Fibroblast of gingiva (primary cell): ENCODE measurements at places on chromosomes 11 and 22.
A peak's percentile ranks its signal among the peaks of the same experiment; 100 is the strongest.

GRCh38 chr11:25612806-25613205 lies 719.1 kb upstream of the ANO3 start:
- no peak for DNase-seq

- DNase-seq, result no peak
Observed at GRCh38 chr11:12483604-12484003, 106.2 kb downstream of the PARVA start.

DNA sequence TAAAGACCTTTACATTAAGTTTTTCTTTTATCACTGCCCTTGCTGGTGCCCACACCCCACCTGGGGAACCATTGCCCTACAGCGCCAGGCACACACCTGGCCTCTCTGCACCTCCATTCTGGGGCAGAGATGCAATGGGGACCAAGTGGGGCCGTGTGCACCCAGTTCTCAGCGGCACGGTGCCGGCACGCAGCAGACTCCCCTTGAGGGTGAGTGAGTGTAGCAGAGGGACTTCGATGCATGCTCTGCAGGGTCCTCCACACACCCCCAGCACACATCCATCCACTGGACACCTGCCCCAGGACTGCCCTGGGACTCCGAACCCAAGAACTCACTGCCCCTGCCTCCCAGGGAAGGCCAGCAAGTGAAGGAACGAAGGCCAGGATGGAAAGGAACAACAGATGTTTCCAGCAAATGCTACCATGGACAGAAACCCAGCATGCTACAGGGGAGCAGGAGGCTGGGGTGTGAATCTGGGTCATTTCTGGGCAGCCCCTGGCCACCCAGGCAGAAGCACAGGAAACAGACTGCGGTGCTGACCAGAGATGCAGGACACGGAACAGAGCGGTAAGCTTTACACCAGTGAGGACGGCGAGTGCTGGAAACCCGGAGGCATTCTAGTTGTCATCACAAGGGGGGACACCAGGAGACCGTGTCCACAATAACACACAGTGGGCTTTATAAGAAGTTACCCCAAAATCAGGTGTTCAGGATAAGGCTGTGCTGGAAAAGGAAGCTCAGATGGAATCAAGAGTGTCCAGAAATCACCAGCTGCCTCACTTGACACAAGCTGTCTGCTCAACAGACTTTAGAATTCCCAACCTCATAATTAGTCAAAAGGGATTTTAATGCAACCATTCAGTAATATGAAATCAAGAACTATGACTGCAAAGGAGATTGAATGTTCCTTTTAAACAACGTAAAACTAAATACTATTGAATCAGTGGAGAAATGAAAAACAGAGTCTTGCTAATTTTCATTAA lies 32.7 kb upstream of the MOB2 start:
- no peak for DNase-seq

GRCh38 chr11:27857014-27857413 lies 156.8 kb upstream of the BDNF start:
- DNase-seq, result no peak

- no peak for DNase-seq
Observed at GRCh38 chr22:17235149-17235655, 16.0 kb upstream of the ADA2 start.

DNA sequence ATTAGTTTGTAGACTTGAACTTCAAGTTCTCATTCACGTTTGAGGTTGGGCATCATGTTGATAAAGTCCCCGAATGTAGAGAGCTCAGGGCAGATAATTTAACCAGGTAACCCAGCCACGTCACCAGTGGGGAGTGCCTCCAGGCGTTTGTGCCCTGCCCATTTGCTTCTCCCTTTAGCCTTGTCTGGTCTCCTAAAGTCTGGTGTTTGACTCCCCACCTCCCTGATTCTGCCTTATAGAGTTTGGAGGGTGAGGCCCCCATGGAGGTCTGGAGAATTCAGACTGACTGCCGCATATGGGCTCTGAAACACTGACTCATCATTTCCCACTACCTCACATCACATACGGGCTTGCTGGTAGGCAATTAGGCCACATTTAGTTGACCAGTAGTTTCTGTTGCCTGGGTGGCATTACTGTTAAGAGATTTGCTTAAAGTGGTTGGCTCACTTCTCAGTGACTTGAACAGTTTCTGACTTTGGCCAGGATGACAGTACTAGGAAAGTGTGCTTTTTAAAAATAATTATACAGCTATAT lies 99.3 kb upstream of the GAL start:
- no peak for DNase-seq

- DNase-seq, result peak; percentile 54
Observed at GRCh38 chr22:20243537-20244249, 24.4 kb downstream of the RTN4R start.

- DNase-seq, result no peak
Observed at GRCh38 chr11:47358731-47359051, 6.2 kb upstream of the MYBPC3 start.

- DNase-seq, result peak; percentile 55
Observed at GRCh38 chr11:16815047-16815767, 76.8 kb downstream of the C11orf58 start.

GRCh38 chr22:38155703-38156102 lies 25.9 kb downstream of the PLA2G6 start:
- no peak for DNase-seq

- no peak for DNase-seq
Observed at GRCh38 chr11:80525663-80526405, 1085.0 kb upstream of the TENM4 start.

GRCh38 chr22:21764038-21764804 lies 28.6 kb upstream of the YPEL1 start:
- DNase-seq, result no peak

DNA sequence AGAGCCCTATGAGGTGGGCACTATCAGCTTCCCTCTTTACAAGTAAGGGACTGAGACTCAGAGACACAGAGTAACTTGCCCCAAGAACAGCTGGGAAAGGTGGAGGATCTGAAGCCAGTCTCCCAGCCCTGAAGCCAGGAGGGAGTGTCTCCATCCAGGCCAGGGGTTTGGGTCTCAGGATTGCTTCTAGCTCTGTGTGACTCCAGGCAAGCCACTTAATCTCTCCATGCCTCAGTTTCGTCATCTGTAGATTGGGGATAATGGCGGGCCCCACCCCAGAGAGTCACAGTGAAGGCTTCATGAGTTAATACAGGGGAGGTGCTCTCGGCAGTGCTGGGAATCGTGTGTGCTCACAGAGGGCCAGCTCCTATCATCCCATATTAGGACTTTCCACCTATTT lies 10.5 kb downstream of the MAP4K2 start:
- no peak for DNase-seq

GRCh38 chr11:30749268-30749667 lies 163.1 kb upstream of the MPPED2 start:
- DNase-seq, result no peak

DNA sequence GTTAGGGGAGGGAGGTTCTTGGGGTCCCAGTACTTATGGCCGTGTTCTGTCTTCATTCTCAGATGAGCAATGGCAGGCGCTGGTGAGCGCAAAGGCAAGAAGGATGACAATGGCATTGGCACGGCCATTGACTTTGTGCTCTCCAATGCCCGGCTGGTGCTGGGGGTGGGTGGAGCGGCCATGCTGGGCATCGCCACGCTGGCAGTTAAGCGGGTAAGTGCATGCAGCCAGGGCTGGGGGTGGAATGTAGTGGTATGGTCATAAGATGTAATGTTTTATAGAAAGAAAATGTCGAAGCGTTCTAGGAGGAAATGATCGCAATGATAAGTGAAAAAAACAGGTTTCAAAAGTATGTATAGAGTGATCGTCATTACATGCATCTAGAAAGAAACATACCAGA lies 9.1 kb upstream of the ATF4 start:
- no peak for DNase-seq

- DNase-seq, result no peak
Observed at GRCh38 chr11:88979641-88980040, 86.1 kb downstream of the GRM5 start.

GRCh38 chr11:3825473-3826154 lies 15.1 kb downstream of the RHOG start:
- no peak for DNase-seq

- DNase-seq, result no peak
Observed at GRCh38 chr11:2711161-2711560, 11.4 kb upstream of the KCNQ1OT1 start.

- no peak for DNase-seq
Observed at GRCh38 chr11:1006762-1007161, 29.8 kb downstream of the MUC6 start.

GRCh38 chr11:14342906-14343305 lies 16.1 kb downstream of the RRAS2 start:
- DNase-seq, result peak; percentile 57

- DNase-seq, result peak; percentile 42
Observed at GRCh38 chr11:96748639-96749370, 359.0 kb downstream of the JRKL start.

DNA sequence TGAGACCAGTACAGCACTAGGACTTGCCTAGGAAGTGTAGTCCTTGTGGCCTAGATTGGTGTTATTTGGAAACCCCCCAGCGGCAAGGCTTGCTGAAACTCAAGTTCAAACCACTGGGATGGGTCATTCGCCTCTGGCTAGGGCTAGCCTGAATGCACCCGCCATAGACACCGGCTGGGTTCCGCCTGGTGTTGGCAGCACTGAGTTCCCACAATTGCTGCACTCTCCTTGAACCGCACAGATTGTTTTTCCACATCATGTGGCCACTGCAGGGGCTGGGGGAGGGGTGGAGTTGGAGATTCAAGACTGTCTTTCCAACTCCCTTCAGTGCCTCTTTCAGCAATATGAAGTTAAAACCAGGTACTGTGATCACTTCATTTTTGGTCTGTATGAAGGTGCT lies 43.1 kb downstream of the CCDC73 start:
- no peak for DNase-seq

DNA sequence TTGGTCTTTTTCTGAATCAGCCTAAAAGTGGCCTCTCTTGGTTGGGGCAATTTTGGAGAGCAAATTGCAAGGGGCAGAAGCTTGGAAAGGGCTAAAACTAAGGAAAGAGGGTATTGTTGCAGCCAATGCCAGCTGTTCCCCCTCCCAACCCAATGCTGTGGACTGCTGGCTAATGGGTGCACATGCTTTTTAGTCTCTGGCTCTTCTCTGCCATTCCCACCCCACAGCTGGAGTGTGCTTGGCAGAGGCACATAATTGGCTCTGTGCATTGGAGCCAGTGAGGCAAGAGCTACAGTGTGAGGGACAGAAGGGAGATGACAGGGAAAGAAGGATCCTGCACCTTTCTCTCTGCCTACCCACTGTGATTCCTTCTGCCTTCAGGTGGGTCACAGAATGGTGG lies 140.0 kb downstream of the NECTIN1 start:
- no peak for DNase-seq

GRCh38 chr11:67368621-67369020 lies 4.8 kb downstream of the CLCF1 start:
- no peak for DNase-seq

- peak; percentile 26 for DNase-seq
Observed at GRCh38 chr22:21102659-21103267, 57.0 kb downstream of the LRRC74B start.

DNA sequence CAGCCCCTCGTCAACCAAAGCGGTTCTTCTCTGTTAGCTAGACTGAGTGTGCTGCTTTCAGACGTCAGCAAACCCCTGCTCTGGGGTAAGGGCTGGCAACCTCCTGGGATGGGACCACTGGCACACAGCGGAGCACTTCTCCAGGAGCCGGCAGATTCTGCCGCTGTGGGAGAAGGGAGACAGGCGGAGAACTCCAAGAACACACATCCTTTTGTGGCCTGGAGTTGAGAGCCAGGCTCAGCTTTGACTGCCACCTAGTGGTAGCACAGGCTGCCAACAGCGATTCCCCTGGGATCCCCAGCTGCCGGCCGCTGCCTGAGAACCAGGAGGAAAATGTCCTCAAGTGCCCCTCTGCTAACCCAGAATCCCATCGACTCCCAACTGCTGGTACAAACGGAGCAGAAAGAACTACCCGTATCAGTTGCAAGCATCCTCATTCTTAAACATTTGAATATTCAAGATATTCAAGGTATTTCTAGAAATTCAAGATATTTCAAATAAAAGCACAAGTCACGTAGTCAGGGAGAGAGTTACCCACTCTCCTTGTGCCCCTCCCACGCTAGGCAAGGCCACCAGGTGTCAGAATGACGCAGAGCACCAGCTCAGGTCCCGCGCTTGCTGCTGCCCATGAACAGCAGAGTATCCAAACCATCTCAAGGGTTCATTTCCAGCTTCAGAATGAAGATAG lies 4.9 kb downstream of the LTO1 start:
- DNase-seq, result peak; percentile 81

- no peak for DNase-seq
Observed at GRCh38 chr11:9144828-9145227, 53.4 kb upstream of the SCUBE2 start.

- DNase-seq, result no peak
Observed at GRCh38 chr11:118304568-118305248, at the start of gene CD3E. CD3E (plus strand) TSS chr11:118304730; CDS start chr11:118304953, 223 bp downstream.
